NCI-H524 treated with DMSO at 0.1 percent for 48 hours (cell line): ENCODE measurements at places on chromosomes 1 and 21.

DNA sequence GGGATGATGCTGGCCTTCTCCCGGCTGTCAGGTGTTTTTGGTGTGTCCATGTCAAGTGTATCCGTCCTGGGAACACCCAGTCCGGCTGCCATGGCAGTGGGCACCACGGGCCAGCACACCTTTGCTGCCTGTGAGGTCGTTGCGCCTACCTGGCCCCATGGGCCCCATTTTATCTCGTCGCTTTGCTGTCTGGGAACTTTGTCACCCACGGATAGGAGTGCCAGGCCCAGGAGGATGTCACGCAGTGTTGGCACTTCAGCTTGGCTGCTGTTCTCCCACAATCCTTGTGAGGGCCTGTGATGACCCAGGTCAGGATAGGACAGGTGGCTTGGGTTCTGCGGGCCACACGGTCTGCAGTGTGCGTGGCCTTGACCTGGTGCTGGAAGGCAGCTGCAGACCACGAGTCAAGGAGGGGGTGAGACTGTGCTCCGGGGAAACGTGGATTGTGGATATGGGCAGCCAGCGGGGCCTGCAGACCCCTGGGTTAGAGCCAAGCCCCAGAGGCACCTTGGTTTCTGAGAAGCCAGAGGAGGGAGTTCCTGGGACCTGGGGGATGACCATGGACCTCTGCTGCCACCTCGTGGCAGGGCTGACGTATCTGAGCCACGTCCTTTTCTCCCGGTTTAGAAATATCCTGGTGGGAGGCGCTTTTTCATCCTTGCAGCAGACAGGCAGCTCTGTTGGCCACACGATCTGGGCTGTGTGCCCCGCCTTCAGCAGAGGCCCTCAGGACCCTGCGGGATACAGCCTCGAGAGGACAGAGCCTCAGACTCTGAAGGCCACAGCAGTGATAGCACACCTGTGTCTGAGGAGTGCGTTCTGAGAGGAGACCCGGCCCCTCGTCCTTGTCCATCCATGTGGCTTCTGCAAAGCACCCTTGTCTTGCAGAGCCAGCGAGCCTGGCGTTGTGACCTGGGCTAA, 161.1 kb upstream of the COL6A1 start:
- peak; percentile 70 for DNase-seq

GRCh38 chr1:71054281-71054731, 6.7 kb upstream of the PTGER3 start:
- no peak for DNase-seq

DNA sequence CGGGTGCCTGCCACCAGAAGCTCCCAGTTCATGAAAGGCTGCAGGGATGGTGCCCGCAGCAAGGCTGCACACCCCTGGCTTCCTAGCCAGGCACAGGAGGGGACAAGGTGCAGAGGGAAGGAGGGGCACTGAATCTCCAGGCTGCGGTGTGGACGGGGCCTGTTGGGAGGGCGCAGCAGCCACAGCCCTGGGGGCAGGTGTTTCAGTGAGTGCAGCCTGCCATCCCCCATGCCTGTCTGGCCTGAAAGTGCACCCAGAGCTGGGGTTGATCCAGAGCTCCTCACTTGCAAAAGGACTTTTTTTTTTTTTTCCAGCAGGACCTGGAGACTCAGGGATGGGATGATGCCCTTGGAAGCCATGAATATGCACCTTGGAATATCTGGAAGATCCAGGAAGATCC, 153.7 kb upstream of the C1orf174 start:
- DNase-seq: no peak

DNA sequence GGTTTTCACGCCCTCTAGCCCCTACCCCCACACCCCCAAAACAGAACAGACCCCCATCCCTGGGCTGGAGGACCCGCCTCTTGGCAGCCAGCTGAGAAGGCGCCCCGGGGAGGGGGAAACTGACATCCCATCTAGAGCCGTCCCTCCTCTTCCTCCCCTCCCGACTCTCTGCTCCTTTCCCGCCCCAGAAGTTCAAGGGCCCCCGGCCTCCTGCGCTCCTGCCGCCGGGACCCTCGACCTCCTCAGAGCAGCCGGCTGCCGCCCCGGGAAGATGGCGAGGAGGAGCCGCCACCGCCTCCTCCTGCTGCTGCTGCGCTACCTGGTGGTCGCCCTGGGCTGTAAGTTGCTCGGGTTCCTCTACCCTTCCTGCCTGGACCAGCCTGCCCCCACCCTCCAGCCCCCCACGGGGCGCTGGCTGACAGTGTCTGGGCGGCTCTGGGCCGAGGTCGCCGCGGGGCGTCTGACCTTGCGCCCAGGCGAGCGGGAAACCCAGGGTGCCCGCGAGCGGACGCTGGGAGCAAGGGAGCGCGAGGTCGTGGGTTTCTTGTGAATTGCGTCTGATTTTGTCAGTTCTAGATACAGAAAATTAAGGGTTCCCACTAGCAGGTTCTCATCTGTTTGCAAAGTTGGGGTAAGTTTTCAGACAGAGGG, 618 bp downstream of the JAM2 start:
- DNase-seq: no peak

- DNase-seq: no peak
Measured at GRCh38 chr1:40948741-40949443, 30.6 kb upstream of the CTPS1 start.

- no peak for DNase-seq
Measured at GRCh38 chr1:241799416-241799815, 48.6 kb upstream of the EXO1 start.

GRCh38 chr1:178046591-178047270, 47.2 kb upstream of the RASAL2 start:
- DNase-seq: no peak

DNA sequence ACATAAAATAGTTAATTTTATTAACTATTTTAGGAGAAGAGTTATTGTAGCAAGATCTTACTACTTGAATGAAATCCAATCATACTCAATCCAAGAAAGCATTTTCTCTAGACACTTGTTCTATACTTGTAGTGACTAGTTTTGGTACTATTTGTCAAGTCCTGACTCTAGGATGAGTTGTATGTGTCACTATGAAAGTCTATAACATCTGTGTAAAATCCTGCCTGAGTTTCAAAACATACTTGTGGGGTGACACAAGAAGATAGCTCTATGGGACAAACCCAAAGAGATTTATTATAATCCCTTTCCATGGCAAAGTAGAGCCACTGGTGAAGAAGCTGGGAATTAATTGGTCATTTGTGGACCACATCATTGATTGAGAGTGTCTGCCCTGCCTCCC, 1042.2 kb upstream of the ADGRL4 start:
- no peak for DNase-seq

DNA sequence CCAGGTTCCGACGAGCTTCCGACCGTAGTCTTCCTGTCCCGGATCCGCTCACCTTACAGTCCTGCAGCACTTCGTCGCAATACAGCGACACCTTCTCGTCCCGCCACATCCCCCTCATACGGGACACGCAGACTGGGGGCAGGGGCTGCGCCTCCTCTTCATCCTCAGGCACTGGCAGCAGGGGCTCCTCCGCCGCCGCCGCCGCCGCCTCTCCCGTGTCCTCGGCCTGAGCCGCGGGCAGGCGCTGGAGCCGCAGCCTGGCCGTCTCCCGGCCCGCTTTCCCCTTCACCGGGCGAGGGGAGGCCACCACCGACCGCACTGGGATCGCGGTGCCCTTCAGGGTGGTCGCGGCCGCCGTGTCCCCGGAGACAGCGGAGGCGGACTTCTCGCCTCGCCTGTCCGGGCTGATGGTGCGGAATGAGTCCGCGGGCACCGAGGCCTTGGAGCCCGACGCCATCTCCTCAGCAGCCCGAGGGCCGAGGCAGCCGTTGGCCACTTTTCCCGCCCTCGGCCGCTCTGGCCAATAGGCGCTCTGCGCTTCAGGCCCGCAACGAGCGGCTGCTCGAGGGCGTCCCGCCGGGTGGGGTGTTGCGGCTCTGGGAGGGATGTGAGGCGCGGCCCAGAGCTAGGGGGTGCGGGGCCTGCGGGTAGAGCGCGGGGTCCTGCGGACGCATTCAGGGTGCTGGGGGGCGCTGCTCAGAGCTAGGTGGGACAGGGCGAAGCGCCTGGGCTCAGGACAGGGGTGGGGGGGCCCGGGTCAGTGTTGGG, at the start of gene SHCBP1L:
Gene SHCBP1L, minus strand, starts transcription at position 490 of the 768 bp plus-strand sequence. Its CDS starts 33 bp downstream, at position 457.
- DNase-seq: no peak

GRCh38 chr1:38780133-38780532, 79.4 kb downstream of the RRAGC start:
- DNase-seq: no peak

DNA sequence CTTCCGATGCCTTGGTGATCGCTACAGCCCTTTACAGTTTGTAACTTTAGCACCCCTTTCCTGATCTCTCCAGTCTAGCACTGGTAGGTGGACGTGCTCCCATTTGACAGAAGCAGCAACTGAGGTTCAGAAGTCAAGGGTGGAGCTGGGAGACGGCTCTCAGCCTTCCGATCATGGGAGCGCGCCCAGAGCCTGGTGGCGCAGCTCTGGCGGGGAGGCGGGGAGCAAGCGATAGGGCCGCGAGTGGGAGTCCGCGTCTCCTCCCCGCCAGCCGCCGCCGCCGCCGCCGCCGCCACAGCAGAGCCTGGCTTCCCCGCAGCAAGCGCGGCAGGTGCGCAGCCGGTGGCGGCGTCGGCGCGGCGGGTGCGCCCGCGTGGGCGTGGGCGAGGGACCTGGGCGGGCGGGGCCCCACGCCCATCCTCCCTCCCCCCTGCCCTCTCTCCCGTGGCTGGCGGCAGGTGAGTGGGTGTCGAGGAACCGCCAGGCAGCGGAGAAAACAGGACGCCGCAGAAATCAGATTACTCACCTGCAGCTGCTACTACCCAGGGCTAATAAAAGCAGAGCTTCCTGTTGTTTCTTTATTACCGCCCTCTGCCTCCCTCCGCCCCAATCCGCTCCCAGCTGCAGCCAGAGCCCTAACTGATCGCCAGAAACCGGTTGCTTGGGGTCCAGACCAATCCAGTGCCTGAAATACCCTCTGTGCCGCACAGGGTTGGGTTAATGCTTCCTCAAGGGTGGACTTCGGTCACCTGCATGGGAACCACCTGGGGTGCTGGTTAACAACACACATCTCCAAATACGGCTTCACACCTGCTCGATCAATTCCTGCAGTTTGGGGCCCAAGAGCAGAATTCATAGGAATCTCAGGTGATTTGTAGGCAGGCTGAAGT, 60.2 kb upstream of the ID3 start:
- no peak for DNase-seq

GRCh38 chr1:27527890-27528817, 38.2 kb upstream of the WASF2 start:
- DNase-seq: no peak

GRCh38 chr1:100989306-100990077, 36.1 kb downstream of the DPH5 start:
- no peak for DNase-seq

- peak; percentile 16 for DNase-seq
Measured at GRCh38 chr1:36446271-36446670, 4.0 kb downstream of the OSCP1 start.

- no peak for DNase-seq
Measured at GRCh38 chr1:83499998-83500397, 498.9 kb downstream of the TTLL7 start.

GRCh38 chr21:42547001-42547905, 33.6 kb downstream of the SLC37A1 start:
- DNase-seq: no peak

- no peak for DNase-seq
Measured at GRCh38 chr1:105005594-105006195, 1256.0 kb downstream of the AMY1C start.
